Left ventricle myocardium inferior (tissue), 1 donor: ENCODE measurements at places on chromosomes 12 and 14. TPM values are rescaled to one million over a fixed set of nuclear protein-coding genes. Genes with fewer than 3 reads are reported as not detected.

- no peaks in the 10 kb centered on the region for H3K36me3 ChIP-seq
- DNase-seq: no peak
- no peak overlapping the region for H3K4me3 ChIP-seq
- no peak overlapping the region for H3K27ac ChIP-seq
- no peaks in the 10 kb centered on the region for H3K27me3 ChIP-seq
Measured at GRCh38 chr12:74988156-74988555, 221.5 kb downstream of the KCNC2 start.

The ARHGDIB gene
- total RNA-seq: 50.6 TPM

The CBLN3 gene
- total RNA-seq: 0.55 TPM

GRCh38 chr14:96148631-96149030 lies 56.0 kb upstream of the BDKRB2 start:
- H3K27ac ChIP-seq: no peak overlapping the region
- no peaks in the 10 kb centered on the region for H3K36me3 ChIP-seq
- no peak overlapping the region for H3K4me3 ChIP-seq
- no peak for DNase-seq
- H3K27me3 ChIP-seq: peaks cover 13% of the 10 kb centered on the region

DNA sequence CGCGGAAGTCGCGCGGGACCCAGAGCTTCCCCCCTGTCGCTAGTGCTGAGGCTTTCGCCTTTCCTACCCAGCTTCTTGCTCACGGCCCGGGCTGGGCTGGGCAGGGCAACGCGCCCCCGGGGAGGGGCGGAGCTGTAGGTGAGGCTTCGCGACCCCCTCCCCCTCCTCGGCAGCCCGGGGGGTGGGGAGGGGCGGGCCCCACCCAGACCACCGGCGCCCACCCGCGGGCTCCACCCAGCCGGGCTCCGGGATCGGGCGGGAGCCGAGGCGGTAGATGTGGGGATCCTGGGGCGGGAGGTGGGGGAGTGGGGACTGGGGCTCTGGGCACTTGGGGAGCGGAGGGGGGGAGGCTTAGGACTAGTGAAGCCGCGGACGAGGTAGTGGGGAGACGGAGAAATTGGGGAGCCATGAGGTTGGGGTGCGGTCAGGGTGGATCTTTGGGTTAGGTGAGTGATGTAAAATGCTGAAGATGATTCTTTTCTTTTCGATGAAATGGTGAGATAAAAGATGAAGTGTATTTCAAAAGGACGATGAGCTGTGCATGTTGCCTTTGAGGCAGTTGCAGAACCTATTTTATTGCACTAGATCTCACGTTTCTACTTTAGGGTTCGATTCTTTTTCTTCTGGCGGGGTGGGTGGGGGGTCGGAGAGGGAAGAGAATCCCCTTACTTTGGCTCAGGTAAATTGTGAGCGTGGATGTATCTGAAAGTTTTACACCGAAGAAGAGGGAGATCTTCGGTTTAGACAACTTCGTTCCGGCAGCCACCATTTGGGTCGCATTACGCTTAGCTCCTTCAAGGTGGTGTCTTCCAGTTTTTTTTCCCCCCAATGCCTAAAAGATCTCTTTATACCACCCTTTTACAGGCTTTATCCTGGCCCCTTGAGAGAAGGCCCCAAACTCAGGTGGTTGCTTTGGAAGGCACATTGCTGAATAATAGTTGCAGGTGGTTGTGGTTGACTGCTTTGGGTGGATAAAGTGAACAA lies 619 bp downstream of the ERC1 start:
- peak overlapping the region; percentile 84 for H3K4me3 ChIP-seq
- DNase-seq: no peak
- peaks cover 65% of the 10 kb centered on the region for H3K4me1 ChIP-seq
- peak overlapping the region; percentile 100 for H3K27ac ChIP-seq
- no peaks in the 10 kb centered on the region for H3K27me3 ChIP-seq

The OR8S1 gene
- total RNA-seq: not detected

The OR6J1 gene
- total RNA-seq: not detected

The SERPINA5 gene
- 2.1 TPM for total RNA-seq

DNA sequence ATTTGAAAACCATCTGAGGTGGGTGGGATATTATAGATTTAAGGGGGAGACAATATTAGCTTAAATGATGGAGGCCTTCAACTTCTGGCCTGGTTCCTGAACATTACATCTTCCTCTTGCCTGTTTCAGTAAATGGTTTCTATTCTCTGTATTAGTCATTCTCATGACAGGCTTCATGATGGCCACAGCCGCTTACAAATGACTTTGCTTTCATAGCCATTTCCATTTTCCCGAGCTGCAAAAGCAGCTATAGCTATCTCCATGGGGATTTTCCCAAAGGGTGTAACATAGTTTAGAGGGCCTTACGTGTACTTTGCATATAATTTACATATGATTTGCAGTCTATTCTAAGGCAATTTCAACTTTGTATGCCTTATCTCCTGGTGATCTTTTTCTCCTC lies 121.8 kb downstream of the NRXN3 start:
- no peaks in the 10 kb centered on the region for H3K4me1 ChIP-seq
- H3K36me3 ChIP-seq: no peaks in the 10 kb centered on the region
- H3K4me3 ChIP-seq: no peak overlapping the region
- no peak overlapping the region for H3K27ac ChIP-seq
- no peak for DNase-seq

DNA sequence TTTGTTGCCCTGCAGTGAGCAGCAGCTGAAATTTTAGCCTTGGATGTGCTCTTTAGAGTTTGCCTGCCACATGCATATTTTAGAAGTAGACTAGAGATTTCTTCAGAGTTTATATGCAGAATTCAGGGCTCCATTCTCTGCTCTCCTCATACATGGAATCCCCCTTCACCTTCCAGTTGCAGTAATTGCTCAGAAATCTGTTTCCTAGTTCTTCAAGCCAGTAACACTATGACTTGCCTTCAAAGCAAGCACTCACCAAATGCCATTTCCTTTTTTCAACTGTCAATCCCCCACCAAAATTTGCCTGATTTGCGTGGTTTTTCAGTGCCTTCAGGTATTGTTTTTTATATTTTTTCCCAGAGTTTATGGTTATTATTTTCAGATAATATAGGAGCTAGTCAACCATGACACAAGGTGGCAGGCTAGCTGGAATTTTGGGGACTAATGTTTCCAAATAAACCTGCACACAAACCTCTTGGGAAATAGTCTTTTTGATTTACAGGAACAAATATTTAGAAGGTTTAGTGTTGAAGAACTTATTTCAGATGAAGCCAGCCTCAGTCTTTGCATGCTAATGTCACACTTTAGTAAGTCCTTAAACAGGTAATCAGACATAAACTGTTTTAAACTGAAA lies 79.2 kb downstream of the ASCL1 start:
- H3K4me1 ChIP-seq: no peaks in the 10 kb centered on the region
- no peak overlapping the region for H3K27ac ChIP-seq
- H3K27me3 ChIP-seq: no peaks in the 10 kb centered on the region
- H3K4me3 ChIP-seq: no peak overlapping the region
- no peaks in the 10 kb centered on the region for H3K36me3 ChIP-seq

GRCh38 chr14:27184427-27184826 lies 586.6 kb upstream of the NOVA1 start:
- no peak overlapping the region for H3K27ac ChIP-seq
- H3K36me3 ChIP-seq: no peaks in the 10 kb centered on the region
- no peaks in the 10 kb centered on the region for H3K27me3 ChIP-seq
- no peak for DNase-seq
- no peak overlapping the region for H3K4me3 ChIP-seq

GRCh38 chr14:60356906-60357550 lies 108.0 kb downstream of the PPM1A start:
- H3K27me3 ChIP-seq: peaks cover 1% of the 10 kb centered on the region
- H3K4me3 ChIP-seq: no peak overlapping the region
- H3K36me3 ChIP-seq: no peaks in the 10 kb centered on the region
- no peak overlapping the region for H3K27ac ChIP-seq

The SLCO1B1 gene
- not detected for total RNA-seq
